ENCODE measurements at places on chromosomes 16 and 17.
A peak's percentile ranks its signal among the peaks of the same experiment; 100 is the strongest.

GRCh38 chr17:57389473-57389872 is 133.2 kb downstream of the MSI2 start:
- H3K27me3 ChIP-seq: no peaks in the 10 kb centered on the region
- no peak overlapping the region for H3K27ac ChIP-seq
- DNase-seq: no peak
- H3K4me3 ChIP-seq: no peak overlapping the region
- no peaks in the 10 kb centered on the region for H3K4me1 ChIP-seq

DNA sequence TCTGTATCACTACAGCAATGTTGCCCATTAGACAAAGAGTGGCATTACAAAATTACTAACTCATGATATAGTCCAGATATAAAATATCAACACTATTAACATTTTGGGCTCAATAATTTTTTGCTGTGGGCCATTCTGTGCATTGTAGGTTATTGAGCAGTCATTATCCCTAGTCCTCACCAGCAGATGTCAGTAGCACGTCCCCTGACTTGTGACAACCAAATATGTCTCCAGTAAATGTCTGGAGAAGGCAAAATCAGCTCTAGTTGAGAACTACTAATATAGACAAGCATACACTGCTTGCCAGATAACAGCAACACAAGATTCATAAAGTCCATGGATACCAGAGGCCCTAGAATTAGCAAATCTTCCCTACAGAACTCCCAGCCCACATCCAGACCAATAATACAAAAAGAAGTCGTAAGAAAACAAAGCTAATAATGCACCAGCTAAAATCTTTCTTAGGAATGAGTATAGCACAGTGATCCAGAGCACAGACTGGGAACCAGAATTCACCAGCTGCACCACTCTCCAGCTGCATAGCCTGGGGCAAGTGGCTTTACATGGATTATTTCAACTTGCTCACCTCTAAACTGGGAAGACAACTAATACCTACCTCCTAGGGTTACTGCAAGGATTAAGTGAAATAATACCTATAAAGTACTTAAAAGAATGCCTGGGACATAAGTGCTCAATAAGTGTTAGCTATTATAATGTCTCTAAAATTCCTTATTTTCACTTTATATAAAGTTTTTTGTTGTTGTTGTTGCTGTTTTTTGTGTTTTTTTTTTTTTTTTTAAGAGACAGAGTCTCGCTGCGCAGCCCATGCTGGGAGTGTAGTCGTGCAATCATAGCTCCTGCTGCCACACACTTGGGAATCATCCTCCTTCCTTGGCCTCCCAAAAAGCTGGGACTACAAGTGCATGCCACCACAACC is 23.7 kb downstream of the HELZ start:
- peak; percentile 38 for DNase-seq
- peaks cover 3% of the 10 kb centered on the region for H3K4me1 ChIP-seq
- H3K4me3 ChIP-seq: no peak overlapping the region
- H3K27me3 ChIP-seq: no peaks in the 10 kb centered on the region

DNA sequence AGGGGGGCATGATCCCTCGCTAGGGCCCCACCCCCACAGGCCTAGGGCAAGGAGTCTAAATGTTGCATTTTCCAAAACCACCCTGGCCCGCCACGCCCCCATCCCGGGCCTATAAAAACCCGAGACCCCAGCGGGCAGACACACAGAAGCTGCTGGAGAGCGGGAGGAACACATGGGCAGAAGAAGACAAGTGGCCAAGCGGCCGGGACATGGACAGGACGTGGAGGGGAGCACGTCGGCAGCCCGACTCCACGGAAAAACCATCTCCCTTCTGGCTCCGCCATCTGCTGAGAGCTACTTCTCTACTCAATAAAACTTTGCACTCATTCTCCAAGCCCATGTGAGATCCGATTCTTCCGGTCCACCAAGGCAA is 34.1 kb upstream of the ENPP7 start:
- H3K27me3 ChIP-seq: no peaks in the 10 kb centered on the region
- H3K36me3 ChIP-seq: no peaks in the 10 kb centered on the region
- no peak overlapping the region for H3K4me3 ChIP-seq
- H3K27ac ChIP-seq: no peak overlapping the region

DNA sequence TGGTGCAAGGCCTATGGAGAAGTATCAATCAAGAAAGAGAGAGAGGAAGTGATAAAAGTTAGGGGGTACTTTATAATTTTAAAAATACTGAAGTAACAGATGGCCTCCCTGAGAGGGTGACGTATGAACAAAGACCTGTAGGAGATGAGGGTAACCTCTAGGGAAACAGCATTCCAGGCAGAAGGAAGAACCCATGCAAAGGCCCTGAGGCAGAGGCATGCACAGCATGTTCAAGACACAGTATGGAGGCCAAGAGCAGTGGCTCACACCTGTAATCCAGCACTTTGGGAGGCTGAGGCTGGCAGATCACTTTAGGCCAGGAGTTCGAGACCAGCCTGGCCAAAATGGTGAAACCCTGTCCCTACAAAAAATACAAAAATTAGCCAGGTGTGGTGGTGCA is 192.6 kb upstream of the AXIN2 start:
- no peak for DNase-seq
- H3K4me1 ChIP-seq: peaks cover 10% of the 10 kb centered on the region
- H3K4me3 ChIP-seq: no peak overlapping the region
- no peaks in the 10 kb centered on the region for H3K36me3 ChIP-seq

DNA sequence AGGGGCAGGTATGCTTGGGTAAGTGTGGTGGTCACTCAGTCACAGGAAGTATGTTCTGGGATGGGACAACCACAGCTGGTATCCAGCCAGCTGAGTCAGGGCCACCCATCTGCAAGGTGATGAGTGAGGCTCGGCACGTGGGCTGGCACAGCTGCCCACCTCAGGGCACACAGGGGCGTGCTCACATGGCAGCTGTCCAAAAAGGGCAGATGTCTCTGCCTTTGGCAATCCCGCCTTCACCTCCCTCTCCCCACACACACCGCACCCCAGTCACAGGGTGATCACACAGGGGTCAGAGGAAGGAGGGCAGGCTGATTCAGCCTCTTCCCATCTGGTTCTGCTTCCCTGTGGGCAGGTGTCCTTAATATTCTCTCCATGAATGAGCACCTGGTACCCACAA is 85.9 kb upstream of the TOB1 start:
- H3K27me3 ChIP-seq: no peaks in the 10 kb centered on the region
- H3K4me1 ChIP-seq: peaks cover 34% of the 10 kb centered on the region
- H3K27ac ChIP-seq: no peak overlapping the region
- no peak overlapping the region for H3K4me3 ChIP-seq

- H3K27ac ChIP-seq: no peak overlapping the region
- H3K27me3 ChIP-seq: no peaks in the 10 kb centered on the region
- H3K4me3 ChIP-seq: no peak overlapping the region
- peaks cover 2% of the 10 kb centered on the region for H3K36me3 ChIP-seq
- H3K4me1 ChIP-seq: no peaks in the 10 kb centered on the region
Observed at GRCh38 chr17:76755285-76755684, 17.4 kb downstream of the MFSD11 start.

- no peaks in the 10 kb centered on the region for H3K27me3 ChIP-seq
- no peaks in the 10 kb centered on the region for H3K36me3 ChIP-seq
- no peak overlapping the region for H3K4me3 ChIP-seq
Observed at GRCh38 chr17:68379177-68379510, 78.2 kb downstream of the WIPI1 start.

- peaks cover 27% of the 10 kb centered on the region for H3K36me3 ChIP-seq
- no peaks in the 10 kb centered on the region for H3K27me3 ChIP-seq
- H3K4me1 ChIP-seq: peaks cover 3% of the 10 kb centered on the region
Observed at GRCh38 chr17:4004517-4005295, 40.5 kb upstream of the ATP2A3 start.

DNA sequence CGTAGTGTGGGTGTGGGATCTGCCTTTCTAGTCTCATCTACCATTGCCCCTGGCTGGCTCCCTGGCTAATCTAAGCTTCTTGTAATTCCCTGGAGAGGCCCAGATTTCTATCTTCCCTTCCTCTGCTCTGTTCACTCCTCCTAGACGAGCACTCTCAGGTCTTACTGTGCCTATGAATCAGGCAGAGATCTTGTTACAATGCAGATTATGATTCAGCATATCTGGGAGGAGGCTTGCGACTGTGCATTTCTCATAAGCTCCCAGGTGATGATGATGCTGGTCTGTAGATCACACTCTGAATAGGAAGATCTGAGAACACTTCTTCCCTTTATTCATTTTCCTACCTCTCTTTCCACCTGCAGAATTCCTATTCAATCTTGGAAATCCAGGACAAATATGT is 200.1 kb downstream of the CBLN1 start:
- no peak for DNase-seq
- H3K4me3 ChIP-seq: no peak overlapping the region
- H3K27ac ChIP-seq: no peak overlapping the region
- no peaks in the 10 kb centered on the region for H3K27me3 ChIP-seq

DNA sequence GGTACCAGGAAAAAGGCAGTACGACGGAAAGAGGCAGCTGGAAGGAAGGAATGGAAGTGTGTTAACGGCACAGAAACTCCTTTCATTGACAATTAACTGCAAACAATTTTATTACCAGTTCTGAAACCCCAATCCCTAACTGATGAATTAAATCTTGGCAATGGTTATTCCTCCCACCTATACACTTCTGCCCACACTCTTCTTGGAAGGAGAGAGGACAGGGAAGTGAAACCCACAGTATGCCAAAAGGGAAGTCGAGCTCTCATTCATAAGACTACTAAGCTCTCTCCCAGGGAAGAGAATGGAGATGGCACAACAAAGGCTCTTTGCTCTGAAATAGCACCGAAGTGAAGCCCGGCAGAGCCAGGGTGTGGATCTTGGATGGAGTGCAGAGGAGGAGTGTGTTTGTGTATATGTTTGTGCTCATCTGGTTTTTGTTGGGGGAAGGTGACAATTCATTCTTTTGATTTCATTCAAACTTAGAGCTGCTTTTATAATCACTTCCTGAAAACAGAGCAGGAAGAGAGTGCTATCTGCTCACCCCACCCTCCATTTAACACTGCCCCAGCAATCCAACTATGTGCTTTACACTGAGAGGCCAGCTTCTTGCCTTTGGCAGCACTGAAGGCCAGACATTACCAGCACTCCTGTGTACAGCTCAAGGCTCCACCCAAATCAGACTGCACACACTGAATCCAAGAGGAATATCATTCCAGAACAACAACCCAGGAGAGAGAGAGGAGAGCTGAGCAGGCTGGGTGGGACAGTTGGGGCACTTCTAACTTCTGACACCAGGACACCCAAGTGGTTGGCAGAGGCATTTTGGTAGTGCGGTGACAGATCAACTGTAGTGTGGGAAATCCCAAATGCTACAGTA is 68.7 kb downstream of the HIC1 start:
- H3K27me3 ChIP-seq: no peaks in the 10 kb centered on the region
- DNase-seq: no peak
- H3K4me3 ChIP-seq: no peak overlapping the region
- peak overlapping the region; percentile 60 for H3K27ac ChIP-seq
- no peaks in the 10 kb centered on the region for H3K36me3 ChIP-seq

DNA sequence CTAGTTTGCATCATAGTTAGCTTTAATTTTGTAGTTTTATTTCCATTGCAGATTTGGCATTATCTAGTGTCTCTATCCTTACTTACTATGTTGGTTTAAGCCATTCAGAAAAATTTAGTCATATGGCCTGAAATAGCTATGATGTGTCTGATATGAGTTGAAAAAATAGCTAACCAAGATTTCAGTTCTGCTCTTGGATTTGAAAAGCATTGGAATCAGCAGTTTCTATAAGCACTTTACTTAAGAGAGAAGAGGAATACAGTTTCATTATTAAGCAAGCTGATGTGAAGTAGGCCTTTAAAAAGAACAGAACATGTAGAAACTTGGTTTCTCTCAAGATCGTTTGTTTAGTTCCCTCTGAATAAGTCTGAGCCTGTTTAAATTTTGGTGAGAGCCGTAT is 25.9 kb downstream of the LPCAT2 start:
- no peaks in the 10 kb centered on the region for H3K4me1 ChIP-seq
- no peaks in the 10 kb centered on the region for H3K27me3 ChIP-seq
- no peak for DNase-seq
- no peak overlapping the region for H3K4me3 ChIP-seq
- H3K36me3 ChIP-seq: no peaks in the 10 kb centered on the region

DNA sequence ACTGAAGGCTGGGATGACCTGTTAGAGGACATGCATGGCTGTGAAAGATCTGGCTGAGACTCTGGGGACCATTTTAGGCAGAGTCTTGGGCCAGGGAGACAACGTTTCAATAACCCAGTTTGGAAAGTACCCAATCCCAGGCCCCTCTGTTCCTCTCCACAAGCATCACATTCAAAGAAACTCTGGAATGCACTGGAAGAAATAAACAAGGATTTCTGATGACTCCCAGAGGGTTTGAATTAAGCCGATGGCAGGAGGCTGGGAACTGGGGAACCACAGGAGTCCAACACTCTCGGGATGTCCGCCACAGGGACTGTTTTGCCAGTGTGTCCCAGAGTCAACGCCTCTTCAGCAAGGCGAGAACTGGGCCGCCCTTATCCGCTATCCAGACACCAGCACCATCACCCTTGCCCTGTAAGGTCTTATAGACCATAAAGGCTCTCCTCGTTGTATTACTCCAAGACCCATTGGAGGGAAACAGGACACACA is 3.3 kb downstream of the PMP22 start:
- H3K4me1 ChIP-seq: peaks cover 20% of the 10 kb centered on the region
- peaks cover 6% of the 10 kb centered on the region for H3K36me3 ChIP-seq
- DNase-seq: peak; percentile 37
- H3K4me3 ChIP-seq: peak overlapping the region; percentile 91
- no peaks in the 10 kb centered on the region for H3K27me3 ChIP-seq
- peak overlapping the region; percentile 94 for H3K27ac ChIP-seq

GRCh38 chr17:30222721-30223175 is 12.7 kb downstream of the SLC6A4 start:
- H3K4me1 ChIP-seq: no peaks in the 10 kb centered on the region
- no peak for DNase-seq
- no peak overlapping the region for H3K4me3 ChIP-seq
- peaks cover 21% of the 10 kb centered on the region for H3K27me3 ChIP-seq
- H3K27ac ChIP-seq: no peak overlapping the region
- no peaks in the 10 kb centered on the region for H3K36me3 ChIP-seq

GRCh38 chr17:81400996-81401722 is 5.9 kb downstream of the BAHCC1 start:
- no peaks in the 10 kb centered on the region for H3K36me3 ChIP-seq
- H3K27ac ChIP-seq: peak overlapping the region; percentile 86
- peak; percentile 71 for DNase-seq
- H3K4me3 ChIP-seq: peak overlapping the region; percentile 61
- peaks cover 39% of the 10 kb centered on the region for H3K4me1 ChIP-seq

DNA sequence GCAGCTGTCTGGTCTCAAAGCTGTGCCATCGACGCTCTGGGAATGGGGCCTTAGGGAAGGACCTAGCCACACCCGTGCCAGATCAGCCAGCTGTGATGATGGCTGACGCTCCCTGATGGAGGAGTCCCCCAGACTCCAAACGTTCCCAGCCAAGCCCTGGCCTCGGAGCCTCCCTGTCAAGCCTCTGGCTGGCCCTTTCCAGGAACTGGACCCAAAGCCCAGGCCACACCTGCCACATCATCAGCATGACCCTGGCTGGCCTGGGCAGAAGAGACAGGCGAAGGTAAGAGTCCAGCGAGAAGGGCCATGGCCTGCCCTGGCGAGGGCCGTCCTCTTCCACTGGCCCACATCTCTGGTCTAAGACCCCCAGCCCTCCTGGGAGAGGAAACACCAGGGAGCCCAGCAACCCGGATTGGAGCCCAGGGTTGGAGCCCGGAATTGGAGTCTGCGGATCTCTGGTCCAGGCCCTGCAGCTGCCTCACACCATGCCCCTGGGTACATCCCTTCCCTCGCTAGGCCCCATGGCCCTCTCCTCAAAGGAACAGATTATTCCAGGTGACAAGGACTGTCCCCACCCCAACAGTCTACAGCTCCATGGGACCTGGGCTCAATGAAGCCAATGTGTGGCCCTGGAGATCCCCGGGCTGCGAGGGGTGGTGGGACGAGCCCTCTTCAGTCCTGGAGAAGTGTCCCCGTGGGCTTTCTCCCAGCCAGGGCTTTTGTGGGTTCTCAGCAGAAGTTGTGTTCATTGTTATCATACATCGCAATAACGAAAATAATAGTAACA is 105.1 kb upstream of the TNRC6C start:
- H3K4me1 ChIP-seq: no peaks in the 10 kb centered on the region
- no peak overlapping the region for H3K27ac ChIP-seq
- H3K27me3 ChIP-seq: no peaks in the 10 kb centered on the region
- H3K36me3 ChIP-seq: no peaks in the 10 kb centered on the region

Data from fibroblast of lung (primary cell).